Mesendoderm (in vitro differentiated cells): ENCODE measurements at places on chromosomes 2 and 18.

- no peak for DNase-seq
Observed at GRCh38 chr2:189700681-189701080, 26.2 kb downstream of the ANKAR start.

- peak; percentile 82 for DNase-seq
Observed at GRCh38 chr2:223993634-223994232, 36.5 kb downstream of the MRPL44 start.

- peak; percentile 85 for DNase-seq
Observed at GRCh38 chr18:31685097-31686082, 1.0 kb upstream of the B4GALT6 start.

DNA sequence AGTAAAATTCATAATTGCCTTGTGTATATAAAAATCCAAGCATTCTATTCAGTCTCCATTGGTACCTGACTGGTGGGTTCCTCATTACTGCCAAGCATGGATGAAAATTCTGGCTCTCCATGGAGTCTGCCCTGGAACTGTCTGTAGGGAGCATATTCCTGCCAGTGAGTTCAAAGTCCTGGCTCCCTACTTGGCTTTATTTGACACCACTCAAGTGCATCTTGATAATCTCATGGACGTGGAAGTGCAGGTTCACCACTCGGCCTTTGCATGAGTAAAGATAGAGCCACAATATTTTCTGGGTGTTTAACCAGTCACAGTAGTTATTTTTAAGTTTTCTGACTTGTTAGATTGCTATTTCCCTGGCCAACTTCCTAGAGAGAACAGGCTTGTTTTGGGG is 63.5 kb downstream of the CNTNAP5 start:
- DNase-seq = no peak

- no peak for DNase-seq
Observed at GRCh38 chr2:72895759-72896281, 8.6 kb downstream of the SPR start.
